Activated T-helper 9 cell treated with anti-CD3 and anti-CD28 coated beads, Interleukin-2, amount 50 U/mL, for 16 hours (primary cell): ENCODE measurements at places on chromosomes 11 and 22.

DNA sequence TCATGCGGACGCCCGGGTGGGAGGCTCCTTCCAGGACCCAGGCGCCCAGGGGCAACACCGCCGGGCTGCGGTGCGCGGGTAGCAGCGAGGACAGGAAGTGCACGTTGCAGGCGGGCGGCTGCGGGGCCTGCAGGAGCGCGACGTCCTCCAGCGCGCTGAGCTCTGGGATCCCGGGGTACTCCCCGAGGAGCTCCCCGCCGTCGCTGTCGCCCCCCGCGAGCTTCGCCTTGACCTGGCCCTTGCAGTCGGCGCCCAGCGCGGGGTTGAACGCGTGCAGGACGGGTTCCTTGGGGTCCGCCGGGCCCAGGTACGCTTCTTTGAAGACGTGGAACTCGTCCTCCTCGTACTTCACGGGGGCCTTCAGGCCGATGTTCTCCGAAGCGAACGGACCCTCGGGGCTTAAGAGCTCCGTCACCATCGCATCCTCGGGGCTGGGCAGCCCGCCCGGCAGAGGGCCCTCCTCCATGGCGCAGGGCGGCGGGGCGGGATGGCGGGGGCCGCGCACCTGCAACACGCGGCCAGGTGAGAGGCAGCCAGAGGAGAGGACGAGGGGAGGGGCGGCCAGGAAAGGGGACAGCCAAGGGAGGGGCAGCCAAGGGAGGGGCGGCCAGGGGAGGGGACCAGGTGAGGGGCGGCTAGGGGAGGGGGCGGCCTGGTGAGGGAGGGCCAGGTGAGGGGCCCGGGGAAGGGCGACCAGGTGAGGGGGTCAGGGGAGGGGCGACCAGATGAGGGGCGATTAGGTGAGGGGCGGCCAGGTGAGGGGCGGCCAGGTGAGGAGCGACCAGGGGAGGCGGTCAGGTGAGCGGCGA lies 921 bp downstream of the TESMIN start:
- DNase-seq = peak; percentile 8

GRCh38 chr11:72327606-72328005 lies 83.6 kb upstream of the PHOX2A start:
- DNase-seq = no peak

- DNase-seq = no peak
Measured at GRCh38 chr11:76263166-76263565, 56.9 kb upstream of the WNT11 start.

DNA sequence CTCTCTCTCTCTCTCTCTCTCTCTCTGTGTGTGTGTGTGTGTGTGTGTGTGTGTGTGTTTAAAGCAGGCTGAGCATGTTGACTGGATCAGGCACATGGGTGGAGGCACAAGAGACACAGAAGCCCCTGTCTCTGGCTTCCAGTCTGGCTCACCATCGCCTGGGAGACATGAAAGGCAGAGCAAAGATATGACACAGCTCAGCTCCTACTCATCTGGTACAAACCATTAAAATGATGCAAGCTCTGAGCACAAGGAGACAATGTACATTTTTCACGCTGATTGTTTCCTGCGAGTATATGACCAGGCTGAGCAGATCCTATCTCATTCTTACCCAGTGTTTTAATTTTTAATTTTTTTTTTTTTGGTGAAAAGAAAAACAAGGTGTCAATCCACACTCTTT lies 9.5 kb downstream of the SLC6A5 start:
- DNase-seq = no peak

- no peak for DNase-seq
Measured at GRCh38 chr11:15748132-15748531, 608.2 kb downstream of the SOX6 start.

DNA sequence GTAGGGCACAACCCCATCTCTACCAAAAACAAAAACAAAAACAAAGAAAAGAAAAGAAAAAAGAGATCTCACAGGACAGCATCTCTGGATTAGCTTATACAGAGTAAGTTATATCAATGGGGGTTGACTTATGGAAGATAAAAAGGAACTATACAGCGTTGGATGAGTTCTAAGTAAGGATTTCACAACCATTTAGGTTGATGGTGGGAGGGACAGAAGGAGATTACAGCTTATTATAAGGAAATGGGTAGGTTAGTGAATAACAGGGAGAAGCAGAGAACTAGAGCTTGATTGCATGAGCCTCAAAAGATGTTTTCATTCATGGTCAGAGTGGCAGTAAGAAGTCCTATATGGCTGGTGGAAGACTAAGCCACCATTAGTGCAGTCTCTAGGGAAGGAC lies 60.3 kb downstream of the CECR2 start:
- DNase-seq = no peak

DNA sequence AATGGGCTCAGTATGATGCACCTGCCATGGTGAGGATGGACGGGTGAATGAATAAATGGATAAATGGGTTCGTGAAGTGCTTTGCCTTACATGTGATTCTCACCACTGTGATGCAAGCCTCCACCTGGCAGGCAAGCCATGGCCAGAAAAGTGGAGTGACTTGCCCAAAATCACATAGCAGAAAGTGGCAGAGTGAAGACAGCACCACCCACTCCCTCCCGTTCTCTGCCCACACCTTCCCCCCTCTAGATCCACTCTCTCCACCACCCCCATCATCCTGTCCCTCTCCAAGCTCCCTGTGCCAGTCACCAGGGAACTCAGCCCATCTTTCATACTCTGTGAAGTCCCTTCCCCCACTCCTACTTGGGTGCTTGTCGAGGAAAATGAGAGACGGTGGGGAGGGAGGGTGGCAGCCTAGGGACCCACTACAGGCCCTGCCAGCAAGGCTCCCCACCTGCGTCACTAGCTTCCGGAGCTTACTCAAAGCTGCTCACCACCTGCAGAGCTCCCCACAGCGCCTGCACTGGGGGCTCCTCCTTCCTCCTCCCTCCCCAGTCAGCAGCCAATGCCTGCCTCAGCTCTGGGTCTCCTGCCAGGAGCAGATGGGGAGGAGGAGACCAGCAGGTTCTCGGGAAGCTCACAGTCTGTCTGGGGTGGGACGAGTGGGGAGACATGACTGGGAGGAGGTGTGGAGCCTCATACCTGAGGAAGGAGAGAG lies 82.3 kb downstream of the PDE2A start:
- DNase-seq = peak; percentile 10

- no peak for DNase-seq
Measured at GRCh38 chr22:26587991-26588613, 1.8 kb downstream of the TPST2 start.

- no peak for DNase-seq
Measured at GRCh38 chr11:119664701-119665420, 64.1 kb downstream of the NECTIN1 start.

GRCh38 chr22:29096736-29097669 lies 24.2 kb downstream of the KREMEN1 start:
- no peak for DNase-seq

DNA sequence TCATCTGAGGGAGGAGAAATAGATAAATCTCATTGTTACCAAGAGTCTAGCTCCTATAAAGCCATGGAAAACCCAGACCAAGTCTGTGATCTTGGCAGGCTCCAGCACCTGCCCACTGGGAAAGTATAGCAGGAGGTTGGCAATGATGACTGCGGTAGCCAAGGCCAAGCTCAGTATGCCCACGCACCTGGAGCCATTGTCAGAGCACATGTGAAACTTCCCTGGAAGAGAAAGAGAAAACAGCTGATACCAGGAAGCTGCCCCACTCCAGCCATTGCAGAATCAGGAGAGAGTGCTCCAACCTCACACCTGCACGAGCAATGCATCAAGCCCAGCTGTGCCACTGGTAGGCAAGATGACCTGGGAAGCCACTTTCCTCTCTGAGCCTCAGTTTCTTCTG lies 62.2 kb upstream of the HEPHL1 start:
- DNase-seq = no peak

- no peak for DNase-seq
Measured at GRCh38 chr22:17841836-17842235, 67.6 kb upstream of the BID start.

DNA sequence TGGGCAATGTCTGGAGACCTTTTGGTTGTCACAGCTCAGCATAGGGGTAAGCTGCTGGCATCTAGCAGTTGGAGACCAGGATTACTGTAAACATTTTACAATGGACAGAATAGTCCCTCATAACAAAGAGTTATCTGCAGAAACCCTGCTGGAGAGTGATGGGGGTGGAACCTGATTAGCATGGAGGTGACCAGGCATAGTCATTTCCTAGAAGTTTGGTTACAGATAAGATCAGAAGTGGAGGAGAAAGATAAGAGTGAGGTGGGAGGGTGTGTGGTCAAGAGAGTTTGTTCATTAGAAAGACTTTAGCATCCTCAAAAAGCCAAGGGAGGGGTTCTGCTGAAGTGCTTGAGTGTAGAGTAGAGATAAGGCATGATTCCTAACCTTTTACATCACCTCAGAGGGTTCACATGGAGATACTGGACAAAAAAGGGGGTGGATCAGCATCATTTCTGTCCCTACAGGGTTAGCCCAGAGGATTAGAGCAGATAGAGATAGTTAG lies 38.8 kb downstream of the PRDM11 start:
- no peak for DNase-seq

DNA sequence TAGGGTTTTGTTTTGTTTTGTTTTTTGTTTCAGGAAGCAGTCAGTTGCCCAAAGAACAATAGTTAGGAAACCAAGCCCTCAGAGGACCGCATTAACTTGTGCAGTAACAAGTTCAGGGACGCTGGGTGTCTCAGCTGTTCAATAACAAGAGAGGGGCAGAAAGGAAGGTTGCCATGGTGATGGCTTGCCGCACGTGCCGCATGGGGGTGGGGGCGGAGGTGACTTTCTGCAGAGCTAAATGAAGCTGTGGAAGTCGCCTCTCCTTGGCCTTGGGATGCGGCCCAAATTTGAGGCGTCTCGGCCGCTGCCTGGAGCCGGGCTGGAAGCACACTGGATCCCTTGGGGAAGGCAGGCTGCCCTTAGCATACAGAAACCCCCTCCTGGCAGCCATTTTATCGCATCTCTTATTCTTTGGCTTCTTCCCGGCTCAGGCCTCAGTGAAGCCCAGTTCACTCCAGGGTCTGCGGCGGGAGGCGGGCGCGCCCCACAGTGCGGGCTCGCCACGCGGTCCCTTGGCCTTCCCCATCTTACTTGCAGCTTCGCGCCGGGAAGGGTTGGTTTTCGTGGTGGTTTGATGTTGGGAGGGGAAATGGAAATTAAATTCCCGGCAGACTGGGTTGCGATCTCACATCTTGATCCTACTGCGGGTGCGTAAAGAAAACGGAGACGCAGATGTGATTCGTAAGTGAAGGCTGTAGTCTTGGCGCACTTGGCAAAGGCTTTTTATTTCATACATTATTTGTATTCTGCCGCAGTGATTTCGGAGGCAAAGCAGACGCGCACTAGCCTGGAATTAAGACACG lies 94.3 kb downstream of the SLC17A6 start:
- no peak for DNase-seq

DNA sequence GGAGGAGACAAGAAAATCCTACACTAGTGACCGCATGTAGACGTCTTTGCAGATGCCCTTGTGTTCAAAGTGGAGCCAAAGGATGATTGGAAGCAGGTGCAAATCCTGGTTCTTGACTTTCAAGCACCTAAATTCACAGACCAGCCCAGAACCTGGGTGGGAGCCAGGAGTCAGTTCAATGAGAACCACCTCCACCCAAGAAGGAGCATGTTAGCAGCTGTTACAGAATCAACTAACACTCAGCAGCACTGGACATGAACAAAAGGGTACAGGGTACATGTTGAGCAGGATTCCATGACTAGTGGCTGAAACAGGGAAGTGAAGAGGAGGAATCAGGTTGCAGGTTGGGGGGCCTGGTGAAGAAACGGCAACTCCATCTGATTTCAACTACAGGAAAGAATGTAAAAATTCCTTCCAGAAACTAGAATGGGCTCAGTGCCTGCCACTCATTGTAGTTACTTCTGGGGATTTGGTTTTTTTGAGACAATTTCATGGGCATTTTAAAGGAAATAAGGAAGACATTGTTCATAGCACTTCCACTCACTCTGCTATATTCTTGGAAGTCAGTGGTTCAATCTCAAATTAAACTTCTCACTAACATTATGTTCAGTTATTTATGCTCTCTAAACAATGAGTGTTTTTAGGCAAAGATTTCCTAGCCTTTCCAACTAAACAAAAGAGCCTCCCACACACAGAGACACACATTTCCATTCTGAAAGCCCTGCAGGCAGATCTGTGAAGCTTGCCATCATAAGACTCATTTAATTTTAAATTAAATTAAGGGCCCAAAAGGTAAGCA lies 173.3 kb downstream of the CADM1 start:
- no peak for DNase-seq

- DNase-seq = no peak
Measured at GRCh38 chr11:49995565-49995964, 13.2 kb upstream of the OR4C12 start.

GRCh38 chr11:66841861-66842260 lies 1.4 kb upstream of the RCE1 start:
- DNase-seq = no peak

DNA sequence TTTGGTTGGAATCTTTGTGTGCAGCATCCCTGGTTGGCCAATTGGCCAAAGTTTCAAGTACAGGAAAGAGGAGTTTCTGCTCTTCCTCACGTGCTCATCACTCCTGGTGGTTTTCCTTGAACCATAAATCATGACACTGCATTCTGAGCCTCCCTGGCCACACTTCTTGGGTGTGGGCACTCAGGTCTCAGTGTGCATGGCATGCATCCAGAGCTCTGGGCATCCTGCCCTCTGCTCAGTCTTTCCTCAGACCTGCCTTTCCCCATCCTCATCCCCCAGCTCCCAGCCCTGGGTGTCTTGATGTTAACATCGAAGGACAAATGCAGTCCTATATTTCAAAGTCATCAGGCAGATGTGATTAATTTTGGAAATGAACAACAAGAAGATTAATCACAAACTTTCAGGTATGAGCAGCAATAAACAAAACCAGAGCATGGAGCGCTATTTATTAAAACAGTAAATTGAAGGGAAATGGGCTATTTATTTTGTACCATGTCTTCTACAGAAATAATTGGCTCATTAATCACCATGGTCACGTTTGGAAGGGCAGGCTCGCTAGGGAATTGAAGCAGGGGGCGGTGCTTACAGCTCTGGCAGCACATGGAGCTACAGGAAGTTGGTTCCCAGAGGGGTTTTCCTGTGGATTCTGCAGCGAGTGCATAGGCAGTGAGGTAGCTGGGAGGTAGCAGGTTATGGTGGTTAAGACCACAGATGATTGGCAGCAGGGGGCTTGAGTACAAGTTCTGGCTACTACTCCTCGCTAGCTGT lies 89.6 kb downstream of the CSNK2A3 start:
- DNase-seq = no peak

DNA sequence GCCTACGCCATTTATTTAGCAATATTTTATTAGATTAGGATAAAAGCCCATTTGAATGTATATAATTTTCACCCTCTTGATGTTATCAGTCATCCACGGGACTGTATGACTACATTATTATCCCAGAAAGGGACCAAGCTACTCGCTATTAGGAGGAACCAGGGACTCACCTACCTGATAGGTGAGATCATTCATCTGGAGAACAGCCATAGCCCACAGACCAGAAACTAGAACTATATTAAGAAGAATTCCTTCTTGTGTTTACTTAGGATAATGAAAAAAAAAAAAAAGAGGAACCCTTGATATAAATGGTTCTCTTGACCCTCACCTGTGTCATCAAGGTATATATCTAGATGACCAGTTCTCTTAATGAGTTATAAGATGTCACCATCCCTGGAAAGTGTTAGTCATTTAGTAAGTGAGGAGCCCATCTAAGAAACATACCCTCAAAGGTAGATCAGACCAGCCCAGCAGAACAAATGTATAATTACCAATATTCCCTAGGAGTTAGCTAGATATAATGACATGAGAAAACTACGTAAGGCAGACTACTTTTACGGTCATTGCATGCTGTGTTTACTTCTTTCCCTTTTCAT lies 8.0 kb downstream of the SIK3 start:
- no peak for DNase-seq
